ENCODE measurements at places on chromosomes 7 and 10. TPM values are rescaled to one million over a fixed set of nuclear protein-coding genes. Genes with fewer than 3 reads are reported as not detected.
A peak's percentile ranks its signal among the peaks of the same experiment; 100 is the strongest.

- H3K4me3 ChIP-seq = no peak overlapping the region
- H3K4me1 ChIP-seq = no peaks in the 10 kb centered on the region
- H3K27me3 ChIP-seq = no peaks in the 10 kb centered on the region
- H3K27ac ChIP-seq = no peak overlapping the region
- H3K36me3 ChIP-seq = no peaks in the 10 kb centered on the region
- no peak for DNase-seq
These were observed 77.0 kb downstream of the ABLIM1 start for GRCh38 chr10:114581071-114581470.

DNA sequence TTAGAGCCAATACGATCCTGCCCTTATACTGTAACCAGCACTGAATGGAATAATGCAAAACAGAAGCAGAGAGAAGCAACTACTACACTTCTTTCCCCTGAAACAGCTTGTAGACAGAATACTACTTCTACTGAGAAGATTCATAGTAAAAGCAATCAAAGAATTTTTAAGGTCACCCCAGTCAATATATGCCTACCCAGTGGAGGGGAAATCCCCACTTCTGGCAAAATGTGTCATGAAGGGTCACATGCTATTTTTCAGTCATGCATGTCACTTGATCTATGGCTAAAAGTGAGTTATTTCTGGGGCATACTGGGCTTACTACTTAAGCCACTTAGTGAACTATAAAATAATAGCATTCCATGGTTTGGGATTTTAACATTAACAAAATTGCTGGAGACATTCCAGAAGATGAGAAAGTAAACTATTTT, 25.6 kb downstream of the IRF5 start:
- no peak overlapping the region for H3K27ac ChIP-seq
- no peak for DNase-seq
- no peaks in the 10 kb centered on the region for H3K4me1 ChIP-seq
- no peaks in the 10 kb centered on the region for H3K27me3 ChIP-seq

DNA sequence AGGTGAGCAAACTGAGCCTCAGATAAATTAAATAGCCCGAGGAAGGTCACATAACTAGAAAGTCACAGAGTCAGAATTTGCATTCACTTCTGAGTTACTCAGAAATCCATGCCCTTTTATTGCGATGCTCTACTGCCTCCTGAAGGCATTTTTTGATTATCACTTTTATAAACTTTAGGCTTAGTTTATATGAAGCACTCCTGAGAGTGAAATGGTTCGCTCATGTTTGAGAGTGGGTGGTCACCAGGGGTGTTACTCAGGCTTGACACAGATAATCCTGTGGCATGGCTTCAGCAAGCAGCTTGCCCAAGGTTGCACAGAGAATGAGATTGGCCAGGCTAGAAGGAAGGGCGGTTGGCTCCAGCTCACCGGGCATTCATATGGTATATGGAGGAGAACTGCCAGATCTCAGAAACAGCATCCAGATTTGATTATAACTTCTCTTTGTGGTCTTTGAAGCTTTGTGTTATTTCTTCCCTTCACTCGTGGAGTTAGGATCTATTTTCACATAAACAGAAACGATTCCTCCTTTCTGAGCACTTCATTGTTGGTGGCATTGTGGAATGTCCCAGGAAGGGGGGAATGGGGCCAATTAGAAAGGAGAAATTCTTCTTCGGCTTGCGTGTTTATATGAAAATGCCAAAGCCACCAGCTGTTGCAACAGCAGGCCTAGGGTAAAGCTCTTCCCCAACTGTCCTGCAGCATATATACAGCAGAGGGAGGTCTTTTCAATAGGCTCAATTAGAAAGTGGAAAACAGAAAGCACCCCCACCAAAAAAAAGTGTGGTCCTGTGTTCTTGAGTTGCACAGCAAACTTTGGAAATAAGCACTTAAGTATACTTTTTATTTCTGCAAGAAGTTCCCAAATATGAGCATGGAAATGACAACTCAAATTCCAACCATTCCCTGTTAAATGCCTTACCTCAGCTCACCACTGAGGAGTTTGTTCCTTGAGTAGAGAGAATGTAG, 628.8 kb downstream of the SUGCT start:
- H3K27me3 ChIP-seq = no peaks in the 10 kb centered on the region
- H3K27ac ChIP-seq = peak overlapping the region; percentile 32
- H3K4me3 ChIP-seq = no peak overlapping the region
- no peaks in the 10 kb centered on the region for H3K36me3 ChIP-seq

DNA sequence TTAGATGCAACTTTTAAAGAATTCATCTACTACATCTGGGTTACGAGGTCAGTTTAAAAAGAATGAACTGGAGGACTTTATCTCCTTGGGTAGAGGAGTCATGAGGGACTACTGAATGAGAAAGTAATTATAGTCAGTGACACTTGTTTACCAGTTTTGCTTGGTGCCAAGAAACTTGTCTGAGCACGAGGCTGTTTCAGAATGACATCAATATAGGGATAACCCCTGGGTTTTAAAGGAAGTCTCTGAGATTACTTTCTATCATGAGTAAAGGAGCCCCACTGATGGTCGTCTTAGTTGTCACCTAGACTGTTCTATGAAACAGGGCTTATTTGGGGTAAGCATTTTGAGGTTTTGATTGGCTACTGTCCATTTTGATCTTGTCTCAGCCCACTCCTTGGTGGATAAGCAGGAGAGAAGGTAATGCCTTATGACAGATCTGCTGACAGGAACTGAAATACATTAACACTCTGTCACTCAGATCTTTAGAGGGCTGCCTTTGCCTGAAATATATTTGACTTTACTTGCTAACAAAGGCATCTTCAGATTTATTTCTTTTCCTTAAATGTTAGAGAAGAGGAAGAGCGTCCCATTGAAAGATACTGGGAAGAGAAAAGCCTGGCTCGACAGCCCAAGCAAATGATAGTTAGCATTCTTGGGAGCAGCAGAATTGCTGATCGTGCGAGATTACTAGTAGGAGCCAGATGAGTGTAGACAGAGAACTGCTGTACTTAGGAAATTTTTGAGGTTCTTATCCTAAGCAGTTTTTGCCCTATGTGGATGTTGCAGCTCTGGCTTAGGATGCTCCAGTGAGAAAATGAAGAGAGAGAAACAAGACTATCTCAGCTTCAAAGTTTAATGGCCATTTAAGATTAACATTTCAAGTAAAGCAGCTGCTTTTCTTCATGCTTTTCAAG, 299.2 kb upstream of the LRGUK start:
- DNase-seq = no peak
- no peaks in the 10 kb centered on the region for H3K36me3 ChIP-seq
- no peaks in the 10 kb centered on the region for H3K27me3 ChIP-seq
- no peak overlapping the region for H3K4me3 ChIP-seq
- no peak overlapping the region for H3K27ac ChIP-seq

GRCh38 chr7:4602905-4603842, 78.9 kb upstream of the FOXK1 start:
- no peaks in the 10 kb centered on the region for H3K4me1 ChIP-seq
- no peak for DNase-seq
- H3K4me3 ChIP-seq = no peak overlapping the region
- no peak overlapping the region for H3K27ac ChIP-seq
- no peaks in the 10 kb centered on the region for H3K27me3 ChIP-seq
- H3K36me3 ChIP-seq = no peaks in the 10 kb centered on the region

GRCh38 chr7:93515144-93515543, 59.4 kb downstream of the CALCR start:
- H3K27ac ChIP-seq = no peak overlapping the region
- H3K4me1 ChIP-seq = no peaks in the 10 kb centered on the region
- DNase-seq = no peak
- H3K4me3 ChIP-seq = no peak overlapping the region

Gene CYREN
- 41.6 TPM for total RNA-seq
